ENCODE measurements at places on chromosomes 13 and 19.
A peak's percentile ranks its signal among the peaks of the same experiment; 100 is the strongest.

DNA sequence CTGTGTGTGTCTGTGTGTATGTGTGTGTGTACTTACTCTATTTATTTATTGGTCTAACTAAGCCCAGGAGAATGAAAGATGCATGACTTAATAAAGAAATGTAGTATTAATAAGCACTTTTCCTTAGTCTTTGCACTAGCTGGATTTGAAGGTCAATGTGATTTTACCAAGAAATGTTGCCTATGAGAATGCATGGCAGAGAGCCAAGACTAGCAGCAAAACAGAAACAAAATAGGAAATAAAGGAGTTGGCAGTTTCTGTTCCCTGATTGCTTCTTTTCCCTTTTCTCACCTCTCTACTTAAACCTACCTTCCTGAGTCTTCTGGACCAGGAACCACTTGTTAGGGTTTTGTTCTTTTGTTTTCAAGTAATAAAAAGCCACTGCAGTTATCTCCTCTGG is 286.1 kb downstream of the KCTD12 start:
- no peak for DNase-seq

DNA sequence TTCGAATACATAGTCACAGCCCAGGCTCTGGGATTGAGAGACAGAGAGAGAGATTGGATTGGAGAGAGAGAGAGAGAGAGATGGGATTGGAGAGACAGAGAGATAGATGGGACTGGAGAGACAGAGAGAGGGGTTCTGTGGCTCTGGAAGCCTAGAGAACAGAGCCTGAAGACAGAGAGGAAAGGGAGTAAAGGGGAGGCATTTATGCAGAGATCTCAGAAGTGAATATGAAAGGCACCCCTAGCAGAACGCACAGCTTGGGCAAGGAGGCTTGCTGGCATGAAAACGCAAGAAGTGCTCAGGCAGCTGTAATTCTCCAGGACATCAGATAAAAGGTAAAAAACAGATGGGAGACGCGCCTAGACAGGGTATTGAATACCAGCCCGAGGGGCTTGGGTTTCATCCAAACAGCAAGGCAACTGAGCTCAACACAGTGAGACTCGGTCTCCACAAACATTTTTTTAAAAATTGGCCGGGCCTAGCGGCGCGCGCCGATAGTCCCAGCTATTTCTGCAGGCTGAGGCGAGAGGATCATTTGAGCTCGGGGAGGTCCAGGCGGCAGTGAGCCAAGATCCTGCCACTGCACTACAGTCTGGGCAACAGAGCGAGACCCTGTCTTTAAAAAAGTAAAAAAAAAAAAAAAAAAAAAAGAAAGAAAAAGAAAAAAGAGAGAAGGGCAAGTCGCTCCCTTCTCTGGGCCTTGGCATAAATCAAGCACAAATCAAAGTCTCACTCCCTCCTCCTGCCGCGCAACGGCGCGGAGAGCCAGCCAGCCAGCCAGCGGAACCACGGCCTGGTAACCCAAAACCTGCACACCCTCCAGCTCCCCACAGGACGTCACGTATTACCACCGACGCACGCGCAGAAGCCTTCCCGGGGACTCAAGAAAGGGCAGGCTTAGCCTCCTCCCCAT is 774 bp upstream of the PPP2R1A start:
- no peak for DNase-seq

DNA sequence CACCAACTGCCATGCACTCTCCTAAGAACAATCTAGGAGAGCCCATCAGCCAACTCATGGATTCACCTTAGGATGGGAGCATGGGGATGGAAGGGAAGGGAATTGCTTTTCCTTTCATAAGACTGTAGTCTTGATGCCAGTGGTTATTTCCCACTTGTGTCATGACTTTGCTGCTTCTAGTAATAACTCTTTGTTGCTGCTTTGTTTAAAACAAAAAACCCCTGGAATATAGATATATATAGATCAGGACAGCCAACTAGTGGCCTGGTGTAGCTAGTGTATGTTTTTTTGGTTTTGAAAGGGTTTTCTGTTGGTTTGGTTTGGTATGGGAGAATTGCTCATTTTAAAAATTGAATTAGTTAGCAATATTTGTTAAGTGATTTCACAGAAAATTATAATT is 39.3 kb upstream of the KCTD4 start:
- DNase-seq, result no peak

DNA sequence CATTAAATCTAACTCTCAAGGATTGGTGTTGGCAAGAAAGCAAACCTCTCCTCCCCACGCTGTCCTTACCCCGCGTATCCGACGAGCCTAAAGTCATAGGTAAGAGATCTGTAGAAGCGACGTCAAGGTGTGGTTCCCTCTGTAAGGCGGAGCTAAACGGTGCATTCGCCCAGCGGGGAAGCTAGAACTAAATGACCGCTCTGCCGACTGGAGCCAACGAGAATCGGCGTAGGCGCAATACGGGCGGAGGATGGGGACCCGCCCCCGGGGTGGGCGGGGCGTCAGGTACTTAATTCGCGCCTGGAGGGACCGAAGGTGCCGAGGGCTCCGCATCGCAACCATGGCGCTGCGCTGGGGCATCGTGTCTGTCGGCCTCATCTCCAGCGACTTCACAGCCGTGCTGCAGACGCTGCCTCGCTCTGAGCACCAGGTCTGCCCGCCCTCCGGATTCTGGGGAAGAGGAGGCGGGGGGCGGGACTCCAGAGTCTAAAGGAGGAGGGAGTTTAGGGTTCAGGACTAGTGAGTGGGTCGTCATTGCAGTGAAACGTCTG is at the start of gene DHDH:
Gene DHDH, plus strand, starts transcription at position 318 of the 551 bp plus-strand sequence. Its CDS starts 23 bp downstream, at position 341.
- DNase-seq, result peak; percentile 79

- DNase-seq, result no peak
These were observed 68.4 kb upstream of the LRCH1 start for GRCh38 chr13:46484561-46484960.

GRCh38 chr19:10763828-10764339 is 46.0 kb downstream of the DNM2 start:
- no peak for DNase-seq

DNA sequence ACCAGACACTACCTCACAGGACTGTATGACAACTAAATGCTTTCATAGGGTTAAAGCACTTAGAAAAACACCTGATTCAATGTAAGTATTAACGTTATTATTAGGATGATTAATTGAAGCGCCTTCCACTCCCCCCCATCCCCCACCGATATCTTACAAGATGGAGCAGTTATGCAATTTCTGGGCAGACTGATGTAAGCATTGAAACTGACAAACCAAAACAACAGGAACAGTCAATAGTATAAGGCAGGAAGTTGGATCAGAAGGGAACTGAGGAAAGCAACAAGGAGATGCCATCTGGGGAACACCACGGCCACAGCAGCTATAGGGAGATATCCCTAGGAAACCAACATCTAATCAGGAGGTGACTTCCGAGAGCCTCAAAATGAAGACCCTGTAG is 3.8 kb downstream of the LCP1 start:
- DNase-seq, result no peak

GRCh38 chr19:5536337-5536894 is 31.3 kb downstream of the TINCR start:
- no peak for DNase-seq

GRCh38 chr13:72565893-72566292 is 161.5 kb downstream of the MZT1 start:
- no peak for DNase-seq

GRCh38 chr13:113209759-113210421 is 477 bp downstream of the CUL4A start:
- peak; percentile 74 for DNase-seq

DNA sequence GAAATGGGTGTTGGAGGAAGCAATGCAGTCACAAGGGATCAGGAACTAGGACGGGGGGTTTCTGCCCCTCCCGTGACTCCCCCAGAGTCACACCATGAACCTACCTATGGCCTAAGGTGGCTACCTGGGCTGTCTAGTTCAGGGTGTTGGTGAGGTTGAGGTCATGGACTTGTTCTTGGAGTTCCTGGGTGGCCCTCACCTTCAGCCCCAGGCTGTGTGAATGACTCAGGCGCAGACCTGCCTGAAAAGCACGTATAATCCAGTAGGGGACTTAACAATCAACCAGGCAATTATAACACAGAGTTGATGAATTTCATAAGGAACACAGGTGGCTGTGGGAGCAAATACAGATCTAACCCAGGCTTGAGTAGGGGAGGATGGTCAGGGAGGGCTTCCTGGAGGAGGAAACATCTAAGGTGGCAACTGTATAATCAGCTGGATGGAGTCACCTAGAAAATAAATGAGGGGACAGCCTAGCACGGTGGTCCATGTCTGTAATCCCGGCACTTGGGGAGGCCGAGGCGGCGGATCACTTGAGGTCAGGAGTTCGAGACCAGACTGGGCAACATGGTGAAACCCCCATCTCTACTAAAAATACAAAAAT is 25.6 kb upstream of the ADGRE1 start:
- DNase-seq, result no peak

GRCh38 chr13:40640845-40641458 is 25.5 kb downstream of the FOXO1 start:
- DNase-seq, result peak; percentile 43

DNA sequence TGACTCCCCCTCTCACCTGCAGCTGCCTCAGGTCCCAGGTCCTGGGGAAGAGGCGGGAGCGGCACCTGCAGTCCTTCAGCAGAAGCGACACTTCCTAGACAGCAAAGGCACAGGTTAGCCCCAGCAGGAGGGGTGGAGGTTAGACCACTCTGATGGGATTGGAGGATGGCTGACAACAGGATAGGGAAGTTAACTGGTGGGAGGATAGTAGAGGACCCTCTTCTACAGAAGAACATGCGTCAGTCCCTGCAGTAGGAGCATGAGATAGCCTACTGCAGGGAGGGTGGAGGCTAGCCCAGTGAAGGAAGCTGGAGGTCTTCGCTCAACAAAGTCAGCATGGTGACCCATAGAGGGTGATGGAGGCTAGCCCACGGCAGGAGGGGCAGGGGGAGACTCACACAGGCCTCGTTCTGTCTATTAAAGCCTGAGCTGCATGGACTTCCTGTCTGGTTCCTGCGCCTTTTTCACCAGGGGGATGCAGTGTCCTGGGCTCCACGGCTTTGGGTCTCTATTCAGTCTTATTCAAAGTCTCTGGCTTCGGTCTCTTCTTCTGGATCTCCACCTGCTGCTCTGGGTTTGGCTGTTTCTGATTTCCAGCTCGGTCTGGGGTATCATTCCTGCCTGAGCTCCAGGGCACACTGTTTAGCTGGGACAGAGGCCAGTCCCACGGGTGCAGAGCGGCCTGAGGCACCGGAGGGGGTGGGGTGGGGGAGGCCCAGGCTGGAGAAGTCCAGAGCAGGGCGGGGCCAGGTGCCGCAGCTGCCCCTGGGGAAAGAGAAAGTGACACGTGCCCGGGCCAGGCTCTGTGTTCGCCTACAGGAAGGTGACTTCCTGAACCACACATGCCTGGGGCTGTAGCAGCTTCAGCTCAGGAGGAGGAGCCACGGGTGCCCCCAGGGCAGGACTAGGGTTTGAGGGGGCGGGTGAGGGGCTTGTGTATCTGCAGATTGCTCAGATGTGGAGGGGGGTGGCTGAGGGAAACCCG is 7.3 kb downstream of the IFNL3 start:
- peak; percentile 41 for DNase-seq

DNA sequence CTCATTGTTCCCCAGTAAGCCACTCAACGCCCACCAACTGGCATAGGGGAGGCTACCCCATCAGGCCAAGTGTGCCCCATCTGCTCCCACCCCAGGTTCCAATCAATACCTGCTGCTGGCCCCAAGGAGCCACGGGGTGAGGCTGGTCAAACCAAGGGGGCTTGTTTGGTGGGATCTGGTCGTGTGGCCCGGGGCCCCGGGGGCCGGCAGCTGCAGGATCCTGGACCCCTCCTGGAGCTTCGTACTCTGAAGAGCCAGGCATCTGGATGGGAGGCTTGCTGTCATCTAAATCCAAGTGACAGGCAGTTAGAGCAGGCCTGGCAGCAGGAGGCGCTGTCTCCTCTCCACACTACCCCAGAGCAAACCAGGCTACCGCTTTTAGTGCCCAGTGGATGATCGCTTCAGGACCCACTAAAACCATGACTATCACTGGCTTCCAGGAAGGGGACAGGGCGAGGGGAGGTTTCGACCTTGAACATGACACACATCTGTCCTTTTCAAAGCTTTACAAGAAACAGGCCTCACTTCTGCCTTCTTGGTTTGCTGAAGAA is 14.2 kb downstream of the CHERP start:
- peak; percentile 44 for DNase-seq

DNA sequence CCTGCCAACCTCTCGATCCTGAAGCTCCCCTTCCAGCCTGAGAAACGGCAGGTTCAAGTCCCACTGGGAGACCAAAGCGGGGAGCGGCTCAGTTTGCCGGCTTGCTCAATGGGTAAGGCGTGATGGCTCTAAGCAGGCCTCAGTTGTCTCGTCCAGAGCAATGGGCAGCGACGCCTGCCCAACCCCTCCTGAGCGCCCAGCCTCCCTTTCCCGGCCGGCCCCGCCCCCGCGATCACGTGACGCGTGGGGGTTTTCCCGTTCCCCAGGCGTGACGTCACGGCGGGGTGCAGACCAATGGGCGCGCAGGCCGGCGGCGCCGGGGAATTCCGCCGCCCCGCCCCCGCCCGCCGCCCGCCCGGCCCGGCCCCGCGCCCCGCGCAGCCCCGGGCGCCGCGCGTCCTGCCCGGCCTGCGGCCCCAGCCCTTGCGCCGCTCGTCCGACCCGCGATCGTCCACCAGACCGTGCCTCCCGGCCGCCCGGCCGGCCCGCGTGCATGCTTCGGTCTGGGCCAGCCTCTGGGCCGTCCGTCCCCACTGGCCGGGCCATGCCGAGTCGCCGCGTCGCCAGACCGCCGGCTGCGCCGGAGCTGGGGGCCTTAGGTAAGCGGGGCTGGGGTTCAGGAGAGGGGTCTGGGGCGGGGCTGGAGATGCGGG is at the start of gene RELB:
Gene RELB, plus strand, starts transcription at position 378 of the 653 bp plus-strand sequence. Its CDS starts 116 bp downstream, at position 494.
- peak; percentile 96 for DNase-seq

- no peak for DNase-seq
These were observed 27.8 kb upstream of the IGFL4 start for GRCh38 chr19:46068345-46069258.

DNA sequence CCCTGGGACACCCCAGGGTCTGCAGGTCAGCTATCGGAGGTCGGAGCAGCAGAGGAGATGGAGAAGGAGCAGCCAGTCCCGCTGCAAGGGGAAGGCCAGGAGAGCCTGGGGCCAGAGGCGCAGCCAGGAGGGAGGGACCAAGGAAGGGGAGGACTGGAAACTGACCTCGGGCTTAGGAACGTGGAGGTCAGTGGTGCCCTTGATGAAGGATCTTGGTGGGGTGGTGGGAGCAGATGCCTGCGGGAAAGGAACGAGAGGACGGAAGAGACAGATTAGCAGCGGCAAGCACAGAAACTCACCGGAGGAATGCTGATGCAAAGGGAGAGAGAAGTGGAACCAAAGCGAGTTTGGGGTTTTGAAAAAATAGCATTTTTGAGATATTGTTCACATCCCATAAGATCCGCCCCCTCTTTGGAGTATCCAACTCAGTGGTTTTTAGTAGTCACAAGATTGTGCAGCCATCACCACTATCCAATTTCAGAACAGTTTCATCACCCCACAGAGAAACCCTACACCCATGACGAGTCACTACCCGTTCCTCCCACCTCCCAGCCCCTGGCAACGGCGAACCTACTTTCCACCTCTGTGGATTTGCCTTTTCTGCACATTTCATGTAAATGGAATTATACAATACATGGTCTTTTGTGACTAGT is 22.1 kb downstream of the PLEKHF1 start:
- DNase-seq, result peak; percentile 71

- DNase-seq, result no peak
These were observed 516.2 kb downstream of the MYO16 start for GRCh38 chr13:109145631-109146030.

GRCh38 chr19:18340190-18340989 is at the start of gene PGPEP1:
TSS of gene PGPEP1 (plus strand) at chr19:18340598. CDS start at chr19:18340682, 84 bp downstream.
- DNase-seq, result peak; percentile 70

GRCh38 chr19:1089891-1090290 is 5.3 kb downstream of the POLR2E start:
- peak; percentile 6 for DNase-seq

GRCh38 chr13:49214917-49215376 is 5.2 kb upstream of the MLNR start:
- DNase-seq, result peak; percentile 42

Data from activated naive CD4-positive, alpha-beta T cell treated with Interleukin-2 at 50 U/mL for 16 hours (primary cell).